ENCODE measurements at places on chromosomes 3 and 15.

DNA sequence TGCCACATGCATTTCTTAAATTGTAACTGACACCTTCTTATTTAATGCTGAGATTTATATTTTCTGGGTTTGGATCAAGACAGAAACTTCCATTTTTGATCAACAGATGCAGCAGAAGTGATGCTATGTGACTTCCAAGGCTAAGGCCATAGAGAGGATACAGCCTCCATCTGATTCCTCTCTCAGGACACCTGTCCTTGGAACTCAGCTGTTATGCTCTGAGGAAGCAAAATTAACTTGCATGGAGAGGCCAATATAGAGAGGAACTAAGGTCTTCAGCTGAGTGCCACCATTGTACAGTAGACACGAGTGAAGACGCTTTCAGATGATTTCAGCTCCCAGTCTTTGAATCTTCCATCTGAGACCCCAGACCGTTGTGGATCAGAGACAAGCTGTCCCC, 296.9 kb upstream of the TBL1XR1 start:
- DNase-seq: no peak

- DNase-seq: no peak
Observed at GRCh38 chr15:72503147-72503546, 29.0 kb downstream of the ARIH1 start.

- no peak for DNase-seq
Observed at GRCh38 chr3:132549890-132550578, 47.0 kb upstream of the ACKR4 start.

GRCh38 chr3:140103986-140104645, 169.1 kb downstream of the CLSTN2 start:
- no peak for DNase-seq

GRCh38 chr3:111812701-111813100, 46.4 kb upstream of the PHLDB2 start:
- no peak for DNase-seq

Data from CD4-positive, alpha-beta T cell treated with Interleukin-6 at 100 ng/mL for 8 hours (primary cell).